ENCODE measurements at places on chromosomes 2 and 18.

DNA sequence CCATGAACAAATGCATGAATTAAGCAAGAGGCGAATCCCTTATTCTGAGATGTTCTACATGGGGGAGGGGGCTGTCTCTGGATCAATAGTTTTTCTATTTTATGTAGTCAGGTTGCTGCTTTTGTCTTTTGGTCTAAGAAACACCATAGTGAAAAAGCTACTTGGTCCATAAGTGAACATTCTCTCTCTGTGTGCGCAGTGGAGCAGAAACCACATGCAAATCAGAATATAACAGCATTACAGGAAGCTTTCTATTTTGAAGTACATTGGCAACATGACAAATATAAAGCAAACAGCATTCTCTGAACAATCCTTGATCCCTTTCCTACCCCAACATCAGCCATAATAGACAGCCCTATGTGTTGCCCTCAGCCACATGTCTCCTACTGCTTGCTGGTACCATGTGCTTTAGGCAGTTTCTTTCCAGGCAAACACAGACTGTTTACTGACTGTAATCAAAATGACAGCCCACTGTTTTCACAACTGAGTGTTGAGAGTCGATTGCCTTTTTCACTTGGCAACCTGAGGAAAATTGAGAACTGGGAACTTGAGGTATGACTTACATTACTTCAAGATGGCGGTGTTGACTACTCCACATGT, 10.6 kb downstream of the SCN3A start:
- DNase-seq, result no peak

DNA sequence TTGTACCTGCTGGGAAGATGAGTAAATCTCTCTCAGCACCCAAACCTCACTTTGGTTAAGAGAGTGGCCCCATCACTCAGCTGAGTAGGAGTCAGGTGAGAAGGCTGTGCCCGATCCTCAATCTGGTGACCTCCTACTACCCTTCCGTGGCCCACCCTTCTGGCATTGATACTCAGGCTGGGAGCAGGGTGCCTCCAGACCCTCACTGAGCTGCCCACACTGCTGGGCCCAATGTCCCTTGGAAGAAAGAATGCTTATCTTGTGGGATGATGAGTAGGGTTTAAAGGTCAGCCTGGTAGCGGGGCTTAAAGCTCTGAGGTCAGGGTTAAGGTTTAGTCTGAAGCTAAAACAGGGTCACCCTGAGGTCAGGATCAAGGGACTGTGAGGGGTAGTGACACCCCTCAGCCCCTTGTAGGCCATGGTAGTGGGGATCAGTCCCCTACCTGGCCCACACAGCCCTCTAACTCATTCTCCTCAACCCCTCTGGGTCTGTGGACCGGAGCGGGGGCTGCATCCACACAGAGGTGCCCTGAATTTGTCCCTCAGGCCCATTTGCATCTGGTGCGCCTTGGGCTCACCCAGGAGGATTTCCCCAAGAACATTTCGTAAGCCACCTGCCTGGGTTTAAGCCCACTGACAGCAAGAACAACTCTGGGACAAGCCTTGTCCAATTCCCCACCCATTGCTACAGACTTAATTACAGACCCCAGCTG, 123.8 kb downstream of the CYP26B1 start:
- no peak for DNase-seq

DNA sequence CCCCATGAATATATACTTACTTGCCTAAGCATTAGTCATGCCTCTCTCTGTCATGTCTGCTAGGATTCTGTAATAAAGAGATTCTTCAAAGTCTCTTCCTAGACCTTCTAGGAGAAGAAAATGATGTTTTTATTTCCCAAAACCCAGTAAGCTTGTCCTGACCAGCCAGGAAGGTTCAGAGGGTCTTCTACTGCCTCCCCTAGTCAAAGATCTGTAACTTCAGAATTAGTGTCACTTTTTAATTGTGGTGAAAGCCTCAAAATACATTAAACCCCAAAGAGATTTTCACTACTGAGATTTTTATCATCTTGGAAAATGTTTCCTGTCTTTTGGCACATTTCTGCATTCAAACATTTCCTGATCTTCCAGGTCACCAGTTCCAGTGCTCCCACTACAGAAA, 232.9 kb upstream of the STK17B start:
- peak; percentile 36 for DNase-seq

DNA sequence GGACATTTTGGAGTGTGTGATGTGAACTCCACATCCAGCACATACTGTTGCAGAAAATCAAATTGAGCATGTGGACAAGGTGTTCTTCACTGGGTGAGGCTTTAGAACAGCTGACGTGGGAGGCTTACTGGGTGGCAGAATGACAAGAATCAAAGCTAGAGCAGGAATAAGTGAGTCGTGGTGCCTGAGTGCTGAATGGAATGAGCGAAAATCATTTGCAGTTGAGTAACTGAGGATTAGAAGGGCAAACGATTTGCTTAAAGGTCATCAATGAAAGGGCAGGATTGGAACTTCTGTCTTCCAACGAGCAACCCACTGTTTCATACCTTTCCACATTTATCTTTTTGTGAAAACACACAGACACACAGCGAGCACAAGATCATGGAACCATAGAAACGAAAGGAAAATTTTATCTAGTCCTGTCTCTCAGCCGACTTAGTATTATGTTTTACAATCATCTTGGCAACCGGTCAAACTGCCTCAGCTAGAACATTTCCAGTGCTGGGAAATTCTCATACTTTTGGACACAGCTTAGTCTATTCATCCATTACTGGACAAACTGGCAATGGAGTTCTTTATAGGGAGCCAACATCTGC, 7.2 kb upstream of the DAW1 start:
- no peak for DNase-seq

GRCh38 chr2:112566104-112566503, 18.3 kb upstream of the CHCHD5 start:
- DNase-seq, result no peak

- DNase-seq, result no peak
These were observed 149.1 kb downstream of the ZNF516 start for GRCh38 chr18:76345901-76346300.

GRCh38 chr18:58670404-58671110, 708 bp upstream of the MALT1 start:
- DNase-seq, result no peak

GRCh38 chr2:143574069-143574468, 444.9 kb downstream of the ARHGAP15 start:
- DNase-seq, result no peak

GRCh38 chr2:213246497-213247281, 37.6 kb upstream of the SPAG16 start:
- DNase-seq, result peak; percentile 33

GRCh38 chr2:73290049-73290839, 3.1 kb downstream of the EGR4 start:
- no peak for DNase-seq

GRCh38 chr2:224401641-224402342, at the start of gene FAM124B:
Gene FAM124B, minus strand, starts transcription at chr2:224402107. Its CDS starts 339 bp downstream, at chr2:224401768.
- peak; percentile 37 for DNase-seq

DNA sequence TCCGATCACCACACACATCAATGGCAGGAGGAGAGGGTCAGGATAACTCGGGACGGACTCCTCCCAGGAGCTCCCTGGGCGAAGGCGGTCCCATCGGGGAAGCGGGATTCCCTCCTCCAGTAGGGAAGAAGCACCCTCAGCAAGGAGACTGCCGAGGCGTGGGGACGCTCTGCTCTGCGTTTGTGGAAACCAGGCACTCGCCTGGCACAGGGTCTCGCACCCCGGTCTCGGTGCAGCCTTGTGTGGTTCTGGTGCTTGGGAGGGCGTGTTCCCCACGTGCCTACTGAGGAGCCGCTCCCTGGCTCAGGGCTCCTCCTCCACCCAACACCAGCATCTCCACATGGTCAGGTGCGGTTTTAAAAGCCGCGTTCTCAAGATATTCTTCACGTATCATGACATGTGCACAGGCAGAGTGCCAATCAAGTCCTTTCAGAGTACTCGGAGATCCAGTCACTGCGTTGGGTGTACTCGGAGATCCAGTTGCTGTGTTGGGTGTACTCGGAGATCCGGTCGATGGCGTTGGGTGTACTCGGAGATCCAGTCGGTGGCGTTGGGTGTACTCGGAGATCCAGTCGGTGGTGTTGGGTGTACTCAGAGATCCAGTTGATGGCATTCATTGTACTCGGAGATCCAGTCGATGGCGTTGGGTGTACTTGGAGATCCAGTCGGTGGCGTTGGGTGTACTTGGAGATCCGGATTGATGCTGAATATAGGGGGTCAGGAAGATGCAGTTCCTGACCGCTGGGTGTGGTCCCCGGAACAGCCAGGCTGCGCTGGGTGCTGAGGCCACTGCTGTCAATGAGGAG, 117.5 kb downstream of the RTP5 start:
- DNase-seq, result no peak

DNA sequence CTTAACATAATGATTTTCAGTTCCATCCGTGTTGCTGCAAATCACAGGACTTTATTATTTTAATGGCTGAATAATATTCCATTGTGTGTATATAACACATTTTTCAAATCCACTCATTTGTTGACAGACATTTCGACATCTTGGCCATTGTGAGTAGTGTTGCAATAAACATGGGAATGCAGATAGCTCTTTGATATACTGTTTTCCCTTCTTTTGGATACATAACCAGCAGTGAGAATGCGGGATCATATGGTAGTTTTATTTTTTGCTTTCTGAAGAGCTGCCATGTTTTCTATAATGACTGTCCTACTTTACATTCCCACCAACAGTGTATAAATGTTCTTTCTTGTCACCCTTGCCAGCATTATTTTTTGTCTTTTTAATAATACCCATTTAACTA, 420.3 kb upstream of the CHAC2 start:
- no peak for DNase-seq

GRCh38 chr18:24219561-24220317, 80.9 kb downstream of the CABYR start:
- no peak for DNase-seq

DNA sequence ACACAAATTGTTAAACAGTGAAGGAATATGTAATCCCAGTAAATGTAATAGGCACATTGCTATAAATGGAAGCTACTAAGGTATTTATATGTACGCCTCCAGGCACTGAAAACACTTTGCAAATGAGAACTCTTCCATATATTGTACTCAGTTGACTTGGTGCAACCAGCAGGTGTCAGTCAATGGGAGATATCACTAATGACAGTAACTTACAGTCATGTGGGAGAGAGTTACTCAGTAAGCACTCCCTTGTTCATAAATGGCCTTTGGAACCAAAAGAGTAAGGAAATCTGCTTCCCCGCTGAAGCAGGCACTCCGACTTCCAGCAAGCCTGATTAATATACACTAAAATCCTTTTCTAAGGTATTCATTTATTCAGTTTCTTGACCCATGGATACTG, 5.9 kb downstream of the MDH1 start:
- no peak for DNase-seq

DNA sequence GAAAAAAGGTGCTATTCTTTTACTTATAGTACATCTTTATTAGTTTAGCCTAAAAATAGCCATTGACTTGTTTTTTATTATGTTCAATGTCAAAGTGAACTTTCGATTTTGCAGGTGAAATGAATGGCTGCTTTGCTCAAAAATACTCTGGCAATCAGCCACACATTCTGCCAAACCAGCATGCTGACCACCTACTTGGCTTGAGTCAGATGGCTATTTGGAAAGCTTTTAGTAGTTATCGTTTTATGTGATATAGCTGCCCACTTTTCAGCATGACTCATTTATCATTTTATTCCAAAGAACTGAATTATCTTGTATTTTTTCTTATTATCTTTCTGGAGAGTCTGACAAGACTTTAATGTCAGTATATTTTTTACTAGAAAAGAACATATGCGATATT, 1615.8 kb upstream of the TMEFF2 start:
- DNase-seq, result no peak

DNA sequence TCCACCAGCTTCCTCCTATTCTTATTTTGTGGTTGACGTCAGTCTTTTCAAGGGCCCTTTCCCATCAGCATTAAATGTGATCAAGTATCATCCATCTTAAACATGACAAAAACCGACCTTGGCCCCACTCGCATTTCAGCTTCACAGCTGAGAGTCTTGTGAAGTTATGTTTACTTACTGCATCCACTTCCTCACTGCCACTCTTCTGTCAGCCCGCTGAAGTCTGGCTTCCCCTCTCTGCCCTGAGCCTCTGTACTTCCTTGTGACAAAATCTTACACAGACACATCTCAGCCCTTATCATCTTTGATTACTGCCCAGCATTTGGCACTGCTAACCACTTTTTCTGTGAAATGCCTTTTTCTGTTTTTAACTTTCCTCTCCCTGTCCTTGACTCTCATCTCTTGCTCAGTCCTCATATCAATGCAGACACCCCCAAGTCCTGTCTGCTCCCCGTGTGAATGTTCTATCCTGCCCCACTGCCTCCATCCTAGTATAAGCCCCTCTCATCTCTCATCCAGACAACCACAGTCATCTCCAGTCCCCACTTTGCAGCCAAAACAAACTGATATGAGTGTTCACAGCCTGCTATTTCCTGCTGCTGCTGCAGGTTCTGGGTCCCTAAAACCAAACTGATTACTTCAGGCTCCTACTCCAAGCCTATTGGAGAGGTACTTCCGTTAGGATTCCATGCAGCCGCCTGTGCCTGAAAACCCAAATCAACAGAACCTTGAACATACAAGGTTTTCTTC, 31.4 kb downstream of the FOSL2 start:
- DNase-seq, result peak; percentile 40

DNA sequence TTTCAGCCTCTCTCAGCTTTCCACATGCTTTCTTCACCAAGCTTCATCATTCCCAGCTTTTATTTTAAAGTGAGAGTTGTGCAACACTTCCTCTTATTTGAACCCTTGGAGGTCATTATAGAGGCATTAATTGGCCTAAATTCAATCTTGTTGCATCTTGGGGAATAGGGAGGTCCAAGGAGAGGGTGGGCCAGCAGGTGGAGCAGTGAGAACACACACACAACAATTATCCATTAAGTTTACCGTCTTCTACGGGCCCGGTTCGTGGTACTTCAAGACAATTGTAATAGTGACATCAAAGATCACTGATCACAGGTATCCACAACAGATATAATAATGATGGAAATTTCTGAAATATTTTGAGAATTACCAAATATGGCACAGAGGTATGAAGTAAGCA, 457.2 kb upstream of the SMIM21 start:
- DNase-seq, result no peak

- DNase-seq, result no peak
These were observed 72.3 kb downstream of the AFF3 start for GRCh38 chr2:100070078-100070477.

GRCh38 chr2:33013684-33014110, 66.9 kb downstream of the LTBP1 start:
- DNase-seq, result peak; percentile 47

GRCh38 chr18:2618009-2618408, 37.5 kb upstream of the SMCHD1 start:
- DNase-seq, result peak; percentile 55

DNA sequence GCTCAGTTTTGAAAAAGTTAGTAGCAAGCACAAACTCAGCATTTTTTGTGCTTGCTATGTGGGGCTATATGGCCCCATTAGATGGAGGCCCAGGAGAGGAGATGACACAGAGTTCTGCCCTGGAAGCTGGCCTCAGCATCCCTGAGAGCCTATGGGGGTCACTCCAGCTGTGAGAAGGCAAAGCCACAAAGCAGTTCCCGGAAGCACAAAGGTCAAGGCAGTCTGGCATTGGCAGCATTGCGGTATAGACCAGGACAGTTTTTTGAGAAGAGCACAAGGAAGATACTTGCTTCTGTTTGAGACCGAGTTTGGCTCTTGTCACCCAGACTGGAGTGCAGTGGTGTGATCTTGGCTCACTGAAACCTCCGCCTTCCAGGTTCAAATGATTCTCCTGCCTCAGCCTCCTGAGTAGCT, 7.5 kb upstream of the ITPRIPL1 start:
- DNase-seq, result no peak

- DNase-seq, result no peak
These were observed 239.0 kb upstream of the MMADHC start for GRCh38 chr2:149826471-149827125.
